Endothelial cell (in vitro differentiated cells): ENCODE measurements at places on chromosomes 7 and 10. TPM values are rescaled to one million over a fixed set of nuclear protein-coding genes. Genes with fewer than 3 reads are reported as not detected.

DNA sequence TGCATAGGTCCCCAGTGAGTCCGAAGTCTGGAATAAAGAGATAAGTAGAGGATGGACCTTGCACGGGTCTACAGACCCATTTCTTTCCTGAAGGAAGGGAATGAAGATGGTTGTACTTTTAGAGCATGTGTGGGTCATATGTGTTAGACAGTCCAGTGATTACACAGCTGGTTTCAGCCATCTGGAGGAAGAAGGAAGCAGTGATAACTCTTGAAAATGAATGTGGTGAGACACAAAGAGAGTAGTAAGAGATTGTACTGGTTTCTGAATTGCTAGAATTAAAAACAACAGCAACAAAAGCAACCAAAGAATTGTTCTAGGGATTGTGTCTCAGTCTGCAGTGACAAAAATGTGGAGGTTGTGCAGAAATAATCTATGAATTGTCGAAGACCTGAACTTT, 258.9 kb downstream of the SUGCT start:
- no peaks in the 10 kb centered on the region for H3K36me3 ChIP-seq
- H3K4me1 ChIP-seq: no peaks in the 10 kb centered on the region
- no peaks in the 10 kb centered on the region for H3K27me3 ChIP-seq
- H3K27ac ChIP-seq: no peak overlapping the region

BMPER gene
- 2.5 TPM for total RNA-seq

- no peak overlapping the region for H3K4me3 ChIP-seq
- no peaks in the 10 kb centered on the region for H3K36me3 ChIP-seq
- DNase-seq: no peak
- H3K27ac ChIP-seq: no peak overlapping the region
- H3K4me1 ChIP-seq: no peaks in the 10 kb centered on the region
Observed at GRCh38 chr7:93592588-93593266, 18.2 kb upstream of the CALCR start.

- H3K4me3 ChIP-seq: no peak overlapping the region
- peaks cover 9% of the 10 kb centered on the region for H3K36me3 ChIP-seq
- DNase-seq: no peak
- no peak overlapping the region for H3K27ac ChIP-seq
- H3K4me1 ChIP-seq: peaks cover 12% of the 10 kb centered on the region
Observed at GRCh38 chr7:66571568-66571967, 57.1 kb upstream of the KCTD7 start.

DRGX gene
- total RNA-seq: not detected

DNA sequence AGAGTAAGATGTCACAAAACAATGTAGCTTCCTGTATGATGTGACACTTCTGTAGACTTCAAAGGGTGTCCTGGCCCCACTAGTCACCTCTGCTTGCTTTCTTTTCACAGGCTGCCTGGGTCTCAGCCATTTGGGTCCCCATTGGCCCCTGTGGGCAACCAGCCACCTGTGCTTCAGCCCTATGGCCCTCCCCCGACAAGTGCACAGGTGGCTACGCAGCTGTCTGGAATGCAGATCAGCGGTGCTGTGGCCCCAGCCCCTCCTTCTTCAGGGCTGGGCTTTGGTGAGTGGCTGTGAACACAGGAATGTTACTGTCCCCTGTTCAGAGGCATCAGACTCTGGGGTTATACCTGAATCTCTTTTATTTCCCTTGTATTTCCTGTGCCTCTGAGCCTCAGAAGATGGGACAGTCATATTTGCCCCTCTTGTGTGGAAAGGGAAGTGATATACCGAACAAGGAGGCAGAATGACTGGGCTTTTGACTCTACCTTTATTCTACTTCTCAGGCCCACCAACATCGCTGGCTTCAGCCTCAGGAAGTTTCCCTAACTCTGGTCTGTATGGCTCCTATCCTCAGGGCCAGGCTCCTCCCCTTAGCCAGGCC, 15.4 kb downstream of the SEC24C start:
- peaks cover 2% of the 10 kb centered on the region for H3K4me1 ChIP-seq
- DNase-seq: no peak
- H3K27ac ChIP-seq: no peak overlapping the region
- no peak overlapping the region for H3K4me3 ChIP-seq

DNA sequence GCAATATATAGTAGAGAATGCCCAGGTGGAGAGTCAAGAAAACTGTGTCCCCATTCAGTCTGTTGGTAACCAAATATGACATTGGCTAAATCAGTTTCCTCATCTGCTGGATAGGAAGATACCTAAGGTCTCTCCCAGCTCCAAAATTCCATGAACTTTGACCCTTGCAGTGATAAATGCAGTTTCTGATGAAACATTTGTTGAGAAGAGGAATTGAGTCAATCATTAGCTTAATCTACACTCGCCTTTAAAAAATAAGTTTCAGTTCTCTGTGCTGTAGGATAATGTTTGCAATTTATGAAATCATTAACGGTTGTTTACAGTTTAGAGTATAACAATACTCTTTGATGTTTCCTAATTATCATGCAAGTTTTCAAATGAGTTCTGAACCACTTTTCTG, 38.0 kb upstream of the SLC25A13 start:
- no peaks in the 10 kb centered on the region for H3K27me3 ChIP-seq
- no peaks in the 10 kb centered on the region for H3K36me3 ChIP-seq
- H3K27ac ChIP-seq: no peak overlapping the region
- H3K4me3 ChIP-seq: no peak overlapping the region
- no peaks in the 10 kb centered on the region for H3K4me1 ChIP-seq

JMJD1C gene
- total RNA-seq: 83.7 TPM
